ENCODE measurements at places on chromosomes 3 and 15. TPM values are rescaled to one million over a fixed set of nuclear protein-coding genes. Genes with fewer than 3 reads are reported as not detected.

The FAM107A gene
- total RNA-seq, result not detected

The PIF1 gene
- 5.8 TPM for total RNA-seq

The CHRD gene
- 0.55 TPM for total RNA-seq

The PARP16 gene
- total RNA-seq, result 3.5 TPM

The DUOXA2 gene
- not detected for total RNA-seq

The MUSTN1 gene
- not detected for total RNA-seq

The FBXW12 gene
- not detected for total RNA-seq

The CHRNA7 gene
- total RNA-seq, result not detected

The C15orf61 gene
- 2.4 TPM for total RNA-seq

The DENND4A gene
- 22.9 TPM for total RNA-seq

The TMCO5A gene
- total RNA-seq, result not detected

The SPTSSB gene
- not detected for total RNA-seq

The LRRC3B gene
- total RNA-seq, result not detected
